Activated T-cell treated with anti-CD3 and anti-CD28 coated beads for 24 hours (primary cell): ENCODE measurements at places on chromosomes 1 and 21.
A peak's percentile ranks its signal among the peaks of the same experiment; 100 is the strongest.

DNA sequence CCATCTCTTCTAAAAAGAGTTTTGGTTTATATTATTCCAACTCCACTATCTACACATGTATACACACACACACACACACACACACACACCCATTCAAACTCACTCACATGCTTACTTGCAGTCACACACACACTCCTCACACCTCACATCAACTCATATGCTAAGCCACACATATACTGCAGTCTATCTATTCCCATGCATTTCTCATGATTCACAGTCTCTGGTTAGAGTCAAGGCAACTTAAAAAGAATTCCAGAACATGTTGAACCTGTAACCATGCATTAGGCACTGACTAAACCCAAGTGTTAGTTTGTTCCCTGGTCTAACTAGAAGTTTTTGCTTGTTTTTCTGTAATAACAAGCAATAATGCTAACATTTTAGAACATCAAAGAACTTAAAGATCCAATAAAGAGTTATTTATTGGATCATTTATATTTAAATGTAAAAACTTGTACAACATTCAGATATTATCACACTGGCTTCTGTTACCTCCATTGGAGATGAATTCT is 931.1 kb downstream of the PLA2G4A start:
- no peak for DNase-seq

DNA sequence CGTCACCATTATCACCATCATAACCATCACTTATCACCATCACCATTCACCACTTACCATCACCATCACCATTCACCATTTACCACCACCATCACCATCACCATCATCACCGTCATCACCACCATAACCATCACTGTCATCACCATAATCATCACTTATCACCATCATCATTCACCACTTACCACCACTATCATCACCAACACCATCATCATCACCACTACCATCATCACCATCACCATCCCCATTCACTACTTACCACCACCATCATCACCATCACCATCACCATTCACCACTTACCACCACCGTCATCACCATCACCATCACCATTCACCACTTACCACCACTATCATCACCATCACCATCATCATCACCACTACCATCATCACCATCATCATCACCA is 151.8 kb downstream of the CAMTA1 start:
- no peak for DNase-seq

- DNase-seq = no peak
These were observed 85.7 kb upstream of the CD34 start for GRCh38 chr1:207996636-207997035.

GRCh38 chr1:234944439-234945344 is 183.9 kb downstream of the TOMM20 start:
- no peak for DNase-seq

GRCh38 chr21:37072274-37072987 is 440 bp downstream of the PIGP start:
- DNase-seq = no peak

DNA sequence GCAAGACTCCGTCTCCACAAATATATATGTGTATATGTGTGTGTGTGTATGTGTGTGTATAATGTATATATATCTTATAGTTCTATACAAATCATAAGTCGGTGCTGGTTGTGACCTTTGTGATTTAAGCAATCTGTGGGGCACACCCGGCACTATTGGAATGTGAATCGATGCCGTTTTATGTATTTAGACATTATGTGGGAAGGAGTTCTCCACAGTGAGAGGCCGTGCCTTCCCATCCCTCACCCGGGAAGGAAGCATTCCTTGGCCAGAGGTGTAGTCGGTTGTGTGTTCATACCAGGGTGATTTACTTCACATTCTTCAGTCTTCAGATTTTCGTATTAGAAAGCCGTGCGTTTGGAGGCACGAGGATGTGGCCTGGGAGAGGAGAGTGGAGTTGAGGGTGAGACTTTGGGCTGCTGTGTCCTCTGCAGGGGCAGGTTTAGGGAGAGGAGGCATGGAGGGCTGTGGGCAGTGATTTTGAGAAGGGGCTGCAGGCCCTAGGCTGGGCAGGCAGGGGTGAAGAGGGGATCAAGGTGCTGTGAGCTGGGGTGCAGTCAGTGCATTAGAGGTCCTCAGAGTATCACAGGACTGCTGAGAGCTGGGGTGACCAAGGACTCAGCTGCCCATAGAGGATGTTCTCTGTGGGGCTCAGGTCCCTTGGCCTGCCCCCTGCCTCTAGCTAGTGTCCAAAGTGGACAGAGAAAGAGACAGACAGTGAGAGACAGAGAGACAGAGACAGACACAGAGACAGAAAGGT is 57.7 kb downstream of the TRIM11 start:
- no peak for DNase-seq

- DNase-seq = no peak
These were observed 11.9 kb downstream of the SOAT1 start for GRCh38 chr1:179305450-179305849.

- peak; percentile 83 for DNase-seq
These were observed 12.6 kb downstream of the HSF2BP start for GRCh38 chr21:43646550-43647260.

DNA sequence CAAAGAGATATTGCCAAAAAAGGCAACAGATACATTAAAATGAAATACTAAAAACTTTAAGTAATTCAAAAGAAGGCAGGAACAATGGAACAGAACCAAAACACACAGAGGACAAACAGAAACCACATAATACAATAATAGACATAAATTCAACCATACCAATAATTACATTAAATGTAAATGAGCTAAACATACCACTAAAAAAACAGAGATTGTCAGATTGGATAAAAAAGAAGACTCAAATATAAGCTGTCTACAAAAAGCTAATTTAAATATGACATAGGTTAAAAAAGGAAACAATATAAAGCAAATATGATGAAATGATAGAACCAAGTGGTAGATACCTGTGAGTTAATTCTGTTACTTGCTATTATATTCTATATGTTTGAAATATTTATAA is 44.1 kb upstream of the ATP5PO start:
- no peak for DNase-seq

- DNase-seq = no peak
These were observed 37.3 kb downstream of the ST7L start for GRCh38 chr1:112581586-112582192.

DNA sequence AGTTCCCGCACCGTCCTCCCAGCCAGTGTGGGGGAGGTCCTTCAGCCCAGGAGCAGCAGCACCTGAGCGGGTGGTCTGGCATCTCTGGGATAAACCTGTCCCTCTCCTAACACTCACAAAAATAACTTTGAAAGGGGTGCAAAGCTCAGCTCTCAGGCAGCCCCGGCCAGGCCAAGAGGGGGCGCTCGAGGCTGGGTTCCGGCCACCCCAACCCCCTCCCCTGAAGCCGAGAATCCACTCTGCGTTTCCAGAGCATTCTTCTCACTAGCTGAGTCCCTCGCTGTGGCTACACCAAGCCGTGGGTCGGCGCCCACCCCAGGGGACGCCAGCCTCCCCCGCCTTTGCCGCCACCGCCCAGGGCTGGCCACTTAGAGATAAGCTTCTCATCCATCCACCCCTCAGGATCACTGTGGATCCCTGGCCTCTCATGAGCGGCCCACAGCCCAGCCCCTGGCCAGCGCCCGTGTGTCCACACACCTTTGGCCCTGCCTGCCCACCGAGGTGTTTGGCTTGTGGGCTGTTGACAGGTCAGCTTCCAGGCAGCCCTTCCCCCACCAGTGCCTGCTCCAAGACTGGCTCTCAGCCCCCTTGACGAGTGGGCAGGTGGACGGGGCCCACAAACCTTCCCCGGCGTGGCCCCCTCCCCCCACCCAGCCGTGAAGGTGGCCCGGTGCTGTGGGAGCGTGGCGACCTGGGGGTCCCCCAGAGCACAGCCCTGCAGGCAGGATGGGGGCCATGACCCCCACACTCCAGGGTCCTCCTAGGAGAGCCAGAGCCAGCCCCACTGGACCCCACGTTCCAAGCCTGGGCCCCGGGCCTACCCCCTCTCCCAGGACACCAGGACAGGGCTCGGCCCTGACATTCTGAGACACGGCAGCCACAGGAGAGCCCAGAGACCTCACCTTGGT is 1.9 kb downstream of the FTCD start:
- peak; percentile 28 for DNase-seq

GRCh38 chr1:115317101-115318012 is 20.7 kb downstream of the NGF start:
- no peak for DNase-seq

DNA sequence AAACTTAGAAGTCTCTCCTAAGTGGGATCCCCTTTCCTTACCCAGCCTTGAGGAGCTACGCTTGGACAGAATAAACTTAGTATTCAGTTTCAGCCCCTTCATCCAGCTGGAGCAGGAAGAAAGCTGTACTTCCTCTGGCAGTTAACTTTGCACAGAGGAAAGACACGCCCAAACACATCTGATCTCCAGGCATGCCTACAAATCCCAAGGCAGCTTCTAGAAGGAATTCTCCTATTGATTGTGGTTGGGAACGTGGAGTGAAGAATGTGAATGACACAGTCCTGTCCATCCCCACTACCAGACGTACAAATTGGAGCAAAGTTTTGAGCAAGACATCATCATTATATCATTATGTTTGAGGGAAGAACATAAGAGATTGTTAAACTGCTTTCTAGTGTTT is 6.6 kb upstream of the AK4 start:
- DNase-seq = no peak

GRCh38 chr1:153678519-153679336 is at the start of gene NPR1:
Gene NPR1, plus strand, starts transcription at chr1:153678688. Its CDS starts 421 bp downstream, at chr1:153679109.
- DNase-seq = no peak

GRCh38 chr1:89525169-89525855 is 683 bp downstream of the LRRC8B start:
- no peak for DNase-seq

GRCh38 chr21:15054089-15054488 is 10.7 kb downstream of the NRIP1 start:
- no peak for DNase-seq

GRCh38 chr1:153652805-153653500 is 5.5 kb upstream of the SNAPIN start:
- DNase-seq = no peak

DNA sequence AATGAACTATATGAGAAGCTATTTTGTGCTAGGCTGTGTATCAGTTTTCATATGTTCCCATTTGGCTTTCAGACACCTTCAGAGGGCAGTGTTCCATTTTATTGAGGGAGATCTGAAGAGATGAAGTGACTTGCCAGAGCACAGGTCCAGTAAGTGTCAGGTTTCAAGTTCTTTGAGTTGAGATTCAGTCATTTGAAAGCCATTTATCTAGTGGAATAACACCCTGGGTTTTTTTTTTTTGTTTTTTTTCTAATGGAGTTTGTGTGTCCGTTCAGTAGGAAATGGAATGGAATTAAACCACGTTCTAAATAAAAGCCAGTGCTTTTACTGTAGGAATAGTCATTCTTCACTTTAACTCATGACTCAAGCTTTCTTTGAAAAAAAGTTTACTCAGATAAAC is 652.9 kb upstream of the USP24 start:
- no peak for DNase-seq

DNA sequence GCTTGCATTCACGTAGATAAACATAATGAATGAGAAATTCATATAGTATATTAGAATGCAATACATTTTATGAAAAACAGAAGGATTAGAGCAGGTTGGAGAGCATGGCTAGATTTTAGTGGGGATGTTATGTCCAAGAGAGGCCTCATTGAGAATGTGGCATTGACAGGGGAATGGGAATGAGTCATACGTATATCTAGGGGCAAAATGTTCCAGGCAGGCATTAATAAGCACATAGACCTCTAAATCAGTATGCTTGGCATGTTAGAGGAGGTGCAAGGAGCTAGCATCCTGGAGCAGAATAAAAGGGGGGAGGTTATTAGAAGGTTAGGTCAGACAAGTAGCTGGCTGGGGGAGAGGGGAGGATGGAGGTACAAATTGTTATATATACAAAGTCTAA is 93.0 kb downstream of the USH2A start:
- no peak for DNase-seq

DNA sequence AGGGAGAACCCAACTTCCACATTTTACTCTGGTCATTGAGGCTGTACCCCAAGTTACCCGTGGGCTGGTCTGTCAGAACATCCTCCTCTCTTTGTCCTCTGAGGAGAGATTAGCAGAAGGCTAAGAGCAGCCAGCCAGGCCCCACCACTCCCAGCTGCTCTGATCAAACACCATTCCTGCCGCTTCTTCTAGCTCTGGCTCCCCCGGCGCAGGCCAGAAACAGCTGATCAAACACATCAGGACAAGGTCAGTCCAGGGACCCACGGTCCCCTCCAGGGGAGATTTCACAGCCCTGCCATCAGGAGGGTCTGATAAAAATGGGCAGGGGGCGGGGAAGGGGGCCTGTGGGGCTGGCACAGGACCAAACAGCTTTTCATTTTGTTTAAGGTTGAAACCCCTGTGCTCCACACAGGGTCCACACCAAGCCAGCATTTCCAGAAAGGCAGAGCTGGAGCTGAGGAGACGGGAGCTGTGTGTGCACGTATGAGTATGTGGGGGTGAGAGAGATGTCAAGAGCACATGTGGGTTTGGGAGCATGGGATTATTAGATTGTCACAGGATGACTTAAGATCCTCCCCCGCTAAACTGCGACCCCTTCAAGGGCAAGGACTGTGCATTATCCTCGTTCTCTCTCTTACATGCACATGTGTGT is 29.9 kb upstream of the EPHA8 start:
- DNase-seq = no peak

DNA sequence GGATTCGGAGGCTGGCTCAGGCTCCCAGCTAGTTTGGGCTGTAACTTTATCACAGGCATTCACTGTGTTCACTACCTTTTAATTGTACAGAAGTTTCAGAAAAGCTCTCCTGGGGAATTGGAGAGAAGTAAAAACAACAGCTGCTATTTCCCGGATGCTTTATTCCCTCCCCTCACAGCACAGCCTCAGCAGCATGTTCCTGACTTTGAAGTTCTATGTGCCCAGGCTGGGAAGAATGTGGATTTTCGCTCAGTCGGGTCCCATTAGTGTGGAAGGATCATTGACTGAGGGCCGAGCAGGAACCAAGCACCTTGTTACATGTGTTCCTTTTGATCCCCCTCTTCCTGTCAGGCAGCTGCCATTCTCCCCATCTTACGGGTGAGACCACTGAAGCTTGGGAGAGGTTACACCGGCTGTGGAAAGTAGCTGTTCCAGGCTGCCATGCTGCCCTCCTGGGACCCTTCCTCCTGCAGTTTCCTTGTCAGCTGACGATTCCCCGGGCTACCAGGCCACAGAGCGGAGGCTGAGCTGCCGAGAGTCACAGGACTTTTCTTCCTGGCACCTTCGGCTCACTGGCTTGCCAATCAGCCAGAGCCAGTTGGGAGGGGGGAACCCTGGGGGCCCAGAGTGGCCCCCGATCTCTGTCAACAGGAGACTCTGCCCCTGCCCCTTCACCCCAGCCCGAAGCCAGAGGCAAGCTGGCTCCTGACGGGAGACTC is 223.1 kb upstream of the TMEM51 start:
- DNase-seq = no peak

GRCh38 chr1:10838541-10838940 is 42.1 kb upstream of the CASZ1 start:
- no peak for DNase-seq

GRCh38 chr1:222754366-222755139 is 17.6 kb downstream of the FAM177B start:
- no peak for DNase-seq

DNA sequence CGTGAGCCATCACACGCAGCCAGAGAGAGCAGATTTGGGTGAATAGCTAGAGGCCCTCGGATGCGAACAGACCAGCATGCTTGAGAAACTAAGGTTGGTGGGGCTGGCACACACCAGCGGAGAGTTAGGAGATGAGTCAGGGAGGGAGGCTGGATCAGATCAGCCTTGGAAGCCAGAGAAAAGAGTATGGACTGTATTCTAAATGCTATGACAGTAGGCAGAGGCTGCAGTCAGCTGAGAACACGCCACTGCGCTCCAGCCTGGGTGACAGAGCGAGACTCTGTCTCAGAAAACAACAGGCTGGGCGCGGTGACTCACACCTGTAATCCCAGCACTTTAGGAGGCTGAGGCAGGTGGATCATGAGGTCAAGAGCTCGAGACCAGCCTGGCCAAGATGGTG is 4.0 kb upstream of the PLEKHM2 start:
- no peak for DNase-seq
